ENCODE measurements at places on chromosomes 5 and 9.

GRCh38 chr9:70257991-70258691, 637 bp upstream of the SMC5 start:
- DNase-seq = peak; percentile 11

- no peak for DNase-seq
Observed at GRCh38 chr9:77864211-77864889, 167.3 kb downstream of the GNAQ start.

- DNase-seq = no peak
Observed at GRCh38 chr5:6791031-6791430, 77.8 kb downstream of the TENT4A start.

DNA sequence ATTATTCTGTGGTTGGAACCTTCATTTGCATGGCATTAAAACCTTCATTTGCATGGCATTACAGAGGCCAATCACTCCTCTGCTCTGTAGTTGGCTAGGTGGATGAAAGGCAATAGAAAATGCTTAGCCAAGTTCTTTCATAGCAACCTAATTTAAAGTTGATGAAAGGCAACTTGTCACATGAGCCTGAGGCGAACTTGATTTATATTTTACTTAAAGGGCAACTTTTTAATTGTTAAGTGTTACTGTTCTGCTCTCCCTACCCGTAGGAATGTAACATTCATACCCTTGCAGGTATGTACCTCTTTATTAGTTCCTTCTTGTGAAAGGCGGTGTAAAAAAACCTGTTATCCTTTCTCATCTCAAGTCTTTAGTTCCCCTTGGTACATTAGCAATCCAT, 7.9 kb upstream of the ERMP1 start:
- no peak for DNase-seq

- DNase-seq = no peak
Observed at GRCh38 chr5:4661836-4662235, 478.3 kb upstream of the ADAMTS16 start.

DNA sequence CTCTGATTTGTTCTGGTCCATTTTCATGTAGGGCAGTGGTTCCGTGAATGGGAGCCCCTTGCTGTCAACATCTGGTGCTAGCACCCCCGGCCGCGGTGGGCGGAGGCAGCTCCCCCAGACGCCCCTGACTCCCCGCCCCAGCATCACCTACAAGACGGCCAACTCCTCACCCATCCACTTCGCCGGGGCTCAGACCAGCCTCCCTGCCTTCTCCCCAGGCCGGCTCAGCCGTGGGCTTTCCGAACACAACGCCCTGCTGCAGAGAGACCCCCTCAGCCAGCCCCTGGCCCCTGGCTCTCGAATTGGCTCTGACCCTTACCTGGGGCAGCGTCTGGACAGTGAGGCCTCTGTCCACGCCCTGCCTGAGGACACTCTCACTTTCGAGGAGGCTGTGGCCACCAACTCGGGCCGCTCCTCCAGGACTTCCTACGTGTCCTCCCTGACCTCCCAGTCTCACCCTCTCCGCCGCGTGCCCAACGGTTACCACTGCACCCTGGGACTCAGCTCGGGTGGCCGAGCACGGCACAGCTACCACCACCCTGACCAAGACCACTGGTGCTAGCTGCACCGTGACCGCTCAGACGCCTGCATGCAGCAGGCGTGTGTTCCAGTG, 244.0 kb downstream of the CACNA1B start:
- DNase-seq = no peak

Data from NCI-H1092 (cell line).